Peyer's patch (tissue), 4 donors: ENCODE measurements at places on chromosomes 2 and 18. TPM values are rescaled to one million over a fixed set of nuclear protein-coding genes. Genes with fewer than 3 reads are reported as not detected.
A peak's percentile ranks its signal among the peaks of the same experiment; 100 is the strongest.

DNA sequence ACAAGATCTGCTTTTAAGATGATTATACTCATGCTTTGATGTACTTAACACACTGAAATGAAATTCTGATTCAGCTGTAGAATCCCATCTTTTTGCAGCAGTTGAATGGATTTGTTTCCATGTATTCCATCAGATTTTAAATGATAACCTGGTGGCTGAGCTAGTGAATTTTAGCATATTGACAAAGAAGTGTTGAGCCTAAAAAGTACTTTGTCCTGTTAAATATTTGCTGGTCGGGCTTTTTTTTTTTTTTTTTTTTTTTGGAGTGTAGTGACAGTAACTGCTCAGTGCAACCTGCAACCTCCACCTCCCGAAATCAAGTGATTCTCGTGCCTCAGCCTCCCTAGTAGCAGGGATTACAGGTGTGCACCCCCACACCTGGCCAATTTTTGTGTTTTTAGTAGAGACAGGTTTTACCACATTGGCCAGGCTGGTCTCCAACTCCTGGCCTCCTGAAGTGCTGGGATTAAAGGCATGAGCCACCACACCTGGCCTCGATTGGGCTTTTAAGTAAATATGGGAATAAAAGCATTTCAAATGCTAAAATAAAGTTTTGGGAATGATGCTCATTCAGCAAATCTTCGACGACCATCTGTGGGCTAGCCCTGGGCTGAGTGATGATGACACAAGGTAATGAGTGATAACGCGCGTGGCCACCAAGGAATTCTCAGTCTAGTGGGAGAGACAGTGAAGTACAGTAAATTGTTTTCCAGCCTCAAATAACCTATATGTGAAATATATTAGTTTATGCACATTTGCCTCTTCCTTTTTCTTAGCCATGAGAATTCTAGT is 2.2 kb downstream of the ELP2 start:
- no peak for DNase-seq

DNA sequence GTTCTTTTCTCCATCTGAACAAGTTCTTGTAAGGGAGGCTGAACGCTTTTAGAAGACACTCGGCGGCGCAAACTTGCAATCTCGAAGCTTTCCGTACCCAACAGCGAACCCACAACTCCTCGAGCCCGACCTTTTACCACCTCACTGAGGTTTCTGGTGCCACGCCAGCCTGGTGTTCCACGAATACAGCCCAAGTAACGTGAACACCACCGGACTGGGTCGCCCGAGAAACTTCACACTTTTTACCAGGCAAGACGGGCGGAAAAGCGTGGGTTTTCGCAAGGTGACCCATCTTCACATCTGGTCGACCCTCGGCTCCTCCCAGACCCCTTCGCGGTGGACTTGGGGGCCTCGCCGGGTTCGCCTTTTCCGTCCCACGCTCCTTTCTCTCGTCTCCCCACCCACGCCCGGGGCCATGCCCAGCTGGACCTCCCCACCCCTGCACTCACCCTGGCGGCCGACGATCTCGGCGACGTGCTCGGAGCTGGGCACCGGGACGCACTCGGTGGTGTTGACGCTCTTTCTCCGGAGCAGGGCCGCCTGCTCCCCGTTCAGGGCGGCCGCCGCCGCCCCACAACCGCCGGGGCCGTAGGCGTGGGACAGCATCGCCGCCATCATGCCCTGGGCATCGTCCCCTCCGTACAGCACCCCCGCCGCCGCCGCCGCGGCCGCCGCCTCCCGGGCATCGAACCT is 1.2 kb downstream of the MEX3C start:
- peak; percentile 72 for DNase-seq

DNA sequence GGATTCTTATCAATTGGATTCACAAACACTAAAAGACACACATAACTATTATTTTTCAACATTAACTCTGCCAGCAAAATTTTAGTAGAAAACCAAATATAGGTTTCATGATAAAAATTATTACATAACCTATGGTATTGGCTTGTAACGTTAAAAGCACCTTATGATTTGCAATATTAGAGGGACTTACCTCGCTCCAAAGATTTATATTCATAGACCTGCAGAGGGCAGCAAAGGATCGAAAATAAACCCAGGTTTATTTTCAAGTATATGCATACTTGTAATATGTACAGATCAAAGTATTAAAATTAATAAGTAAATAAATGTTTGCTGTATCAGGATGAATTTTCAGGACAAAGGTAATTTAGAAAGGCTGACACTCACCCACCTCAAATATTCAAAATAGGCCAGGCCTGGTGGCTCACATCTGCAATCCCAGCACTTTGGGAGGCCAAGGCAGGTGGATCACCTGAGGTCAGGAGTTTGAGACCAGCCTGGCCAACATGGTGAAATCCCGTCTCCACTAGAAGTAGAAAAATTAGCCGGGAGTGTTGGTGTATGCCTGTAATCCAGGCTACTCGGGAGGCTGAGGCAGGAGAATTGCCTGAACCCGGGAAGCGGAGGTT is 45.3 kb downstream of the LRPPRC start:
- no peak for DNase-seq

- peak; percentile 55 for DNase-seq
Observed at GRCh38 chr2:63055226-63056106, 4.8 kb downstream of the OTX1 start.

GRCh38 chr2:156429211-156429610 is 7.0 kb upstream of the GPD2 start:
- no peak for DNase-seq

GRCh38 chr18:50315100-50315871 is 27.8 kb upstream of the CXXC1 start:
- no peak for DNase-seq

- no peak for DNase-seq
Observed at GRCh38 chr18:68098655-68099054, 582.1 kb upstream of the DSEL start.

- no peak for DNase-seq
Observed at GRCh38 chr18:59478591-59478990, 119.5 kb upstream of the LMAN1 start.

DNA sequence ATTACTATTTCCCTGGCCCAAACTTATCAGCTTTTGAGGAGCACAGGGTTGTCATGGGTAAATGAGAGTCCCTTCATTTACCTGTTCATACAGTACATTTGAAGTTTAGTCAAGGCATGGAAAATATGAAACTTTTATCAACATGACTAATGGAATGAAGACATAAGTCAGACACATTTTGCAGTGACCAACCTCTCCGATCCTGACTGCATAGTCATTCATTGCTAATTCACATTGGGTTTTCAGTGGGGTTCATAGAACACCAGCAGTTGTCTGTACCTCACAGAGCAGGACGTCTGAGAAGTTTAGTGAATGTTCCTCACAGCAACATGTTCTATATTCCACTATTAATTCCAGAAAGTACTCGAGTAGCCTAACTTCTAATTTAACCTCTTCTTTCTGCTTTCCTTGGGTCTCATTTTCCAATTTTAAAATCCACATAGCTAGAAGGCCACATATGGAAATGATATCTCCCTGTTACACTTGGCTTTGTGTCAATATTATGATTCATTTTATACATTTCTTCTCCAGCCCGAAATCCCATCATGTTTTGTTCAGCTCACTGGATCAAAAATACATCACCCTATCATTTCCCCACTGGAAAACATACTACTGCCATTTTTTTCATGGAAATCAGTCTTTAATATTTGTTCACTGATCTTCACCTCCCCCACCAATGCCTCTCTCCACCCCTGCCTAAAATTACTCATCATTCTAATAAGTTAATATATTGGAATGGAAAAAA is 65.9 kb downstream of the CDH20 start:
- DNase-seq = no peak

DNA sequence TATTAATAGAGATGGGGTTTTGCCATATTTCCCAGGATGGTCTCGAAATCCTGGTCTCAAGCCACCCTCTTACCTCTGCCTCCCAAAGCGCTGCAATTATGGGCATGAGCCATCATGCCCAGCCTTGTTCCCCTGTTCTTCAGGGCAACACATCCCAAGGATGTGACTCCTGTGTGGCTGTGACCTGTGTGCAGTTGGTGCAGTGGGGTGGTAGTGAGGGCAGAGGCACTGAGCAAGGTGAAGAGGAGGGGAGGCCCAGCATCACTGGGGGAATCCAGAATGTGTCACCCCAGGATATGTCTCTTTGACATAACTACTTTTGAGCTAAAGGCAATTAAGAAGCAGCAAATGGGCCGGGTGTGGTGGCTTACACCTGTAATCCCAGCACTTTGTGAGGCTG is 23.4 kb downstream of the CENPA start:
- no peak for DNase-seq

- DNase-seq = no peak
Observed at GRCh38 chr2:141534666-141535362, 596.0 kb downstream of the LRP1B start.

GRCh38 chr2:218631837-218632236 is 24.1 kb downstream of the PLCD4 start:
- no peak for DNase-seq

GRCh38 chr18:8744656-8745055 is 39.3 kb downstream of the MTCL1 start:
- DNase-seq = no peak

- DNase-seq = no peak
Observed at GRCh38 chr2:214465363-214466146, 54.7 kb downstream of the VWC2L start.

- DNase-seq = no peak
Observed at GRCh38 chr2:38765551-38765950, 12.5 kb upstream of the GEMIN6 start.

DNA sequence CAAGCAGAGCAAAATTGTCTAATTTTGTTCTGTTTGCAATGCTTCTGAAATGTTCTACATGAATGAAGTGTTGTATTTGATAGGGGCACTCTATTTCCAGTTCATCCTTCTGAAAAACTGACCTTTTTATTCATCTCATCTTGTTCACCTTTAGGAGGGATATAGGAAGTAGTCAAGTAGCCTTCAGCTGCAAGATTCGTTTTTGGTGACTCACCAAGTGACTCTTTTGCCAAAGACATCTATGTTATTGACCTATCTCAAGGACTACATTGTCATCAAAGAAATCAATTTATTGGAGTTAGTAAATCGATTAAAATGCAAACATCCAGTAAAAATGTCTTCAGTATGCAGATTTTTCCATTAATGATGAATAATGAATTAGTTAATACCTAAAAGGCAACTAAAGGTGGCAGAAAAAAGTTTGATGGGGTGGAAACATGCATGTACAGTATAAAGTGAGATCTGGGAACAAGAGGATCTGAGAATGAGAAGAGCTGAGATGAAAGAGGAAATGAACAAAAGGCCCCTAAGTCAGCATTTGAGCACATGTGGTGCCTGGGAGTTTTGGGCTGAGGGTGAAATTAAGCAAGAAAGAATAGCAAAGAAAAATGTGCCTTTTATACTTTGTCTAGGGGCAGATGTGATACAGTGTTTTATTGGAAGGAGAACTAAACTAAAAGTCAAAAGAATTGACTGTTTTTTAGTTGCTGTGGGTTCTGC is 255.1 kb upstream of the LINC00305 start:
- DNase-seq = no peak

- no peak for DNase-seq
Observed at GRCh38 chr2:220147161-220148038, 520.0 kb downstream of the SLC4A3 start.

DNA sequence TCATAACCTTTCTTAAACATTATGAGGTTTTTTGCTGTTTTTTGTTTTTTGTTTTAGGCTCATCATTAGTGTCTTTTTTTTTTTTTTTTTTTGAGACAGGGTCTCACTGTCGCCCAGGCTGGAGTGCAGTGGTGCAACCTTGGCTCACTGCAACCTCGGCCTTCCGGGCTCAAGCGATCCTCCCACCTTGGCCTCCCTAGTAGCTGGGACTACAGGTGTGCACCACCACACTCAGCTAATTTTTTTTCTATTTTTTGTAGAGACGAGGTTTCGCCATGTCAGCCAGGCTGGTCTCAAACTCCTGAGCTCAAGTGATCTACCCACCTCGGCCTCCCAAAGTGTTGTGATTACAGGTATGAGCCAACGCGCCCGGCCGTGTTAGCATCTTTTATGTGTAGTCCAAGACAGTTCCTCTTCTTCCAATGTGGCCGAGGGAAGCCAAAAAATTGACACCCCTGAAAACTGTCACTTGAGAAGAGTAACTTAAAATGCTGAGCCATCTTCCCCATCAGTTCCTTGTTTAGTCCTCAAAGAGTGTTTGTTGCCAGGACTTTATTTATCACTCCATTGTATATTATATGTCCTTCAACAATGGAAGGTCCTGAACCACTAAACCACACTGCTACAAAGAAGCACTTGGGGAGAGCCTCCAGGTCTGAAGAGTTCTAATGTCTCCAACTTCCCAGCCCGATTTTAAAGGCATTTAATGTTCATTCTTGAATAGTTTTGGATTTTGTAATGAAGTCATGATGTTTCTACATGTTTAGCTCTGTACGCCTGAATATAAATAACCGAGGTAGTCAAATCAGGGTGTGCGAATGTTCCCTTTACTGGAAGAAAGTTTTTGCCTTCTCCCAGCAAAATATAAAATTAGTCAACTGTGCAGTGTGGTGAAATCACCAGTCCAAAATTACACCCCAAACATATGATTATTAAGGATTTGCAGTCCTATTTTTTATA is 26.4 kb downstream of the ZNF516 start:
- DNase-seq = no peak

GRCh38 chr18:55327454-55327853 is 260.5 kb downstream of the TCF4 start:
- DNase-seq = no peak

GRCh38 chr18:8946066-8946838 is 156.2 kb upstream of the NDUFV2 start:
- DNase-seq = no peak

GRCh38 chr2:49259926-49260325 is 105.6 kb upstream of the FSHR start:
- DNase-seq = no peak

DNA sequence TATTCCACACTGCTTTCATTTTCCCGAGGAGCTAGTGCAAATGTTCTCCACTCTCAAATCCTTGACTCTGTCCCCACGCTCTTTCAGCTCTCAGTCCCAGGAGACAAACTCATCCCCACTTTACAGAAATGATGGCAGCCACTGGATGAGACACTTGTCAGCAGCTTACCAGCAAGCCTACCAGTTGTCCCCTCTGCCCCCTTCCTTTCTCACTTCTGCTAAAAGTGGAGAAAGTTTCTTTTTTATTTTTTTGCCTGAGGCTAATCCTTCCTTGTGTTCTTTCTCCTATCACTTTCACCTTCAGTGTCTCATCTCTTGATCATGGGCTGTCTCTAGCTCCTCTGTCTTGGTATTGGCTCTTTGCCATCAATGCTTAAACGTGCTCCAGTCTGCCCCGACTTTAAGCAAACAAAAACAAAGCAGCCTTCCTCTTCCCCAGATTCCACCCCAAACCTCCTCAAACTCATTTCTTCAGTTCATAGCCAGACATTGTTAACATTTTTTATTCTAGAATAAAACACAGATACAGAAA is 64.5 kb downstream of the TTC32 start:
- DNase-seq = no peak

SFTPB gene
- total RNA-seq = not detected

ST8SIA3 gene
- not detected for total RNA-seq

DAPL1 gene
- total RNA-seq = not detected

TMEM200C gene
- 0.19 TPM for total RNA-seq

RAB6C gene
- not detected for total RNA-seq

DNAJC5G gene
- total RNA-seq = not detected

C2orf78 gene
- total RNA-seq = not detected

IL1R2 gene
- total RNA-seq = 18.2 TPM

LCT gene
- total RNA-seq = 73.5 TPM

DIS3L2 gene
- 66.3 TPM for total RNA-seq
